ENCODE measurements at places on chromosomes 3 and 15.

GRCh38 chr15:39580117-39580484, 778 bp upstream of the THBS1 start:
- peak; percentile 58 for DNase-seq

DNA sequence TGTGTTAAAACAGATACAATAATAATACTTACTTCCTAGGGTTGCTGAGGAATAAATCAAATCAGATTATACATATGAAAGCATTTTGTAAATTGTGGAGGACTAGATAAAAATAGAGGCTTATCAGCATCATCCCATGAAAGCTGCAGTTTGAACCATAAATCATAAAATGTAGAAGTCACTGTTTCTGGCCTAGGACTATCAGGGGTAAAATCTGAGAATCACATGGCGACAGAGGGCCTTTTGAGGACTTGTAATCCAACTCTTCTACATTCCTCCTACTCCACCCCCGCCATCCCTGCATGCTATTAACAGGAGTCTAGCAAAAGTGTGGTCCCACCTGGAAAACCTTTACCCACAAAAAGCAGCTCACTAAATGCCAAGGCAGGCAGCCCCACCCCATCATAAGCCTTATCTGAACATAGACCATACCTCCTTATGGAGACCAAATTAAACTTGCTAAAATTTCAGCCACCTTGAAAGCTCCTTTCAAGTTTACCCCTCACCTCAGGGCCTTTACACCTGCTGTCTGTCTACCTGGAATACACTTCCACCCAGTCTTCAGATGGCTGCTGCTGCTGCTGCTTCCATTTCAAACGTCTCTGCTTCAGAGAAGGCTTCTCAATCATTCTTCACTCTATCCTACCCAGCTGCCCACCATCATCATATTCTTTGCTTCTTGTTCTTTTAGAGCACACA, 11.5 kb downstream of the MB21D2 start:
- DNase-seq: no peak

GRCh38 chr3:42680806-42681205, 4.5 kb upstream of the KLHL40 start:
- no peak for DNase-seq

DNA sequence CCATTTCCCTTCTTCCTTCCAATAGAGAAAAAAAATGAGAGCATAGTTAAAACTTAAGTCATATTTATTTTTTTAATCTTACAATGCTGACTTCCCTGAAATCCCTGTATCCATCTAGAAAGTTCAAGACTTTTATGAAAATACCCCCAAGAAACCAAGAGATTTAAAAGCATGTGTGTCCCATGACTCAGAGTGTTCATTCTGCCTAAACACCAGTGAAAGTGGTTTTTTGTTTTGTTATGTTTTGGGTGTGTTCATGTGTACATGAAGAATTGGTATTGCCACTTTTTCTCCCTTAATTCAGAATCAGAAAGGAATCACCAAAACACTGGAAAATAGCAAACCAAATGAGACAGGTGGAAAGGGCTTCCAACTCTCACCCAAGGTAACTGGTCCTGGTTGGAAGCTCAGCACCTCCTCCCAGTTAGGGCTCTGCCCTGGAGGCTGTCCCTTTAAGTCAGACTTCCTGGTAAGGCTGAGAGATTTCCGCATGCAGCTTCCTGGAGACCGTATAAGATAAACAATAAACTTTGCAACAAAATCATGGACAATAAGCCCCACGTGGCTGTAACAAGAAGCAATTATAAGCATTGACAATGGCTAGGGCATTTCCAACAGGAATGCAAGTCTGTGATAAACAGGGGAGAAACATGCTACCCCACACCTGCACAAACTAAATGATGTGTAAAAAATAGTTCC, 121.9 kb upstream of the ARHGEF3 start:
- DNase-seq: no peak

- DNase-seq: peak; percentile 25
Measured at GRCh38 chr3:54703923-54704322, 223.9 kb downstream of the LRTM1 start.

DNA sequence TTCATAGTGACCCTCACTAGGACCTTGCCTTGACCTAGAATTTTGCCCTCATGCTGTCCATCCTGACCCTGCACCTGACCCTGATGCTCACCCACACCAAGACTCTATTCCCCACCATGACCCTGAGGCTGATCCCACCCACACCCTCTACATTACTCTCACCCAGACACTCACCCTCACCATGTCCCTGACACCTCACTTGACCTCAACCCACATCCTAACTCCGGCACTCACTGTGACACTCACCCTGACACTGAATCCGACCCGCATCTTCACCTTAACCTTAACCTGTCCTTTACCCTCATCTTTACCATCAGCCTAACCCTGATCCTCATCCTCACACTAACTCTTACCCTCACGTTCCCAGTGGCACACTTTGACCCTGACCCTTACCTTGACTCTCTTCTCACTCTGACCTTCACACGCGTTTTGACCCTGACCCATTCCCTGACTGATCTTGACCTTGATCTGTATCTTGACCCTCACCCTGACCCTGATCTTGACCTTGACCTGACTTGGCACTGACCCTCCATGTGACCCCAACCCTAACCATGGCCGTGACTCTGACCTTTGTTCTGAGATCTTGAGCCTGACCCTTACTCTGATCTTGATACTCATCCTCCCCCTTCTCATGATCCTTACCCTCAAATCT, 22.2 kb upstream of the SLC25A26 start:
- DNase-seq: no peak

DNA sequence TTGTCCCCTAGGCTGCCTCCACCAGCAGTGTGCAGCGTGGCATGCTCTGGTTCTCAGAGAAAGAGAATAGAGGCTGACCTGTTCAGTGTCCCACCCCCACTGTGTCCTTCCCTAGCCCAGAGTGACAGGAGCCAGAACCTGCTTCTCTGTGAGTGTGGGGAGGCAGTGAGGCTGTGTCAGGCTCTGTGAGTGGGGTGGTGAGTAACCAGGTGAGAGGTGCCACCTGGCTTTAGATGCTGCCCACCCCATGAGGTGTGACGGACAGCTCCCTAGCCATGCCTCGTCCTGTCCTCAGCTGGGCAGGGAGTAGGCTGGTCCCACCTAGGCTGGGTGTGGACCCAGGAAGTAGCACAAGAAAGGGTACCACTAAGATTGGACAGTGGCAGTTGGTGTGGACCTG, 6.3 kb downstream of the TEX264 start:
- no peak for DNase-seq

GRCh38 chr3:139357899-139358298, 14.1 kb downstream of the MRPS22 start:
- DNase-seq: peak; percentile 22

GRCh38 chr3:170695486-170696064, 109.7 kb upstream of the SLC7A14 start:
- no peak for DNase-seq

GRCh38 chr3:186362988-186363387, 954 bp upstream of the DGKG start:
- DNase-seq: no peak

GRCh38 chr3:50630877-50631276, 13.9 kb downstream of the MAPKAPK3 start:
- DNase-seq: no peak

DNA sequence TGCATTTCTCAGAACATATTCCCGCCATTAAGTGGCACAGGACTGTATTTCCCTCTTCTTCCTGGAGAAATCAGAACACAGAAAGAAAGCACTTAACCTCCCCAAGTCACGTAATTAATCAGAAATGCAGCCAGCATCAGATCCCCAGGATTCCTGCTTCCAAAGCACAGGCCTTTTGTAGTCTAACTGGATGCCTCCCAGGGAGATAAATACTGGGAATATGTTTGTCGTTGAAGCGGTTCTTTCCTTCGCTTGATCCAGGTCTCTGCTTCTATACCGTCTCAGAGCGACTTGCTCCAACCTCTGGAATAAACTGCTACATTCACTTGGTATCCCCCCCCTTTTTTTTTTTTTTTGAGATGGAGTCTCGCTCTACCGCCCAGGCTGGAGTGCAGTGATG, 198.6 kb downstream of the KBTBD8 start:
- no peak for DNase-seq

DNA sequence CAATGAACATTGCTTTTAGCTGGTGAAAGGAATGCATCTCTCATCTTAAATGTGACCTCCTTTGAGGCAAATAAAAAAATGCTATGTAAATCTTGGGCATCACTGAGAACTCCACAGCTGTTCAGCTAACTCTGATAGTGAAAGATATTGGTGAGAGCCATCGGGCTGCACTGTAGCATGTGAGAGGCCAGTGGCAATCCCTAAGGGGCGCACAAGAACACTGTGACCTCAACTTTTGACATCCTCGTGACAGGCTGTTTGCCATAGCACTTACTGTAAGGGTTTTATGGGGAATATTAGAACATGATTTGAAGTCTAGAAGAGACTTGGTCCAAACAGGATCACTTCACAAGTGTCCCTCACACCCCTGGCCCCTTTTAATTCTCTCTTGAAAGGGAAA, 697.9 kb downstream of the MCTP2 start:
- DNase-seq: no peak

GRCh38 chr3:116029266-116029665, 406.0 kb downstream of the GAP43 start:
- no peak for DNase-seq

DNA sequence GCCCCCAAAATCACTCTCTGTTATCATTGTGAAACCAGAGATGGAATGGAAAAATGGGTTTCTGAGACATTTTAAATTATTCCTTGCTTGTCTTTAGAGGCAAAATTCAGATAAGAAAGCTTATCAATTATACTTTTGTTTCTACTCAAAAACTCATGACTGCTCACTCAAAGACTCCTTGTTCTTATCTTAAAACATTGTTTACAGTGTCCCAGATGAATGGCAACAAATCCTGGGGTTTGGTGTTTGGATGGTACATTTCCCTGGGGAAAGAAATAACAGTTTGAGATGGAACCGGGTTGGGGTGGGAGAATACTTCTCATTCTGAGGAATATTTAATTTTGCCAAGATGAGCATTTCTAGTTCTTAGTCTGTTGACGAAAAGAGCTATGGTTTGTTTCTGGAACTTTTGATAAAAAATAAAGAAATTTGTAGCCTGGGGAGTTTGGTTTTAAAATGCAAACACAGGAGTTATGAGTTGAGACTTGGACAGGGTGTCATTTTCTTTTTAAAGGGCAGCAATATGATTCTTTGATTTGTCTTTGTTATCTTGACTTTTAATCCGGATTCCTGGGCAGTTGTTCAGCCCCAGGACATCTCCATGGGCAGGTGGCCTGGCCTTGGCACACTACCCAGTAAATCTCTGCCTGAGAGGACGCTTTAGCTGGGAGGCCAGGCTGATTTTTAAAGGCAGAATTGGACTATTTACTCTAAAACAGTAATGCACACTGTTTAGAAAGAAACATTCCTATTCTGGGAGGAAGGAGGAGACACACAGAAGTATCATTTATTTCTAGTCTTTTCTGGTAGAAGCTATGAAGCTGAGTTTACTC, 32.4 kb downstream of the BTD start:
- DNase-seq: no peak

DNA sequence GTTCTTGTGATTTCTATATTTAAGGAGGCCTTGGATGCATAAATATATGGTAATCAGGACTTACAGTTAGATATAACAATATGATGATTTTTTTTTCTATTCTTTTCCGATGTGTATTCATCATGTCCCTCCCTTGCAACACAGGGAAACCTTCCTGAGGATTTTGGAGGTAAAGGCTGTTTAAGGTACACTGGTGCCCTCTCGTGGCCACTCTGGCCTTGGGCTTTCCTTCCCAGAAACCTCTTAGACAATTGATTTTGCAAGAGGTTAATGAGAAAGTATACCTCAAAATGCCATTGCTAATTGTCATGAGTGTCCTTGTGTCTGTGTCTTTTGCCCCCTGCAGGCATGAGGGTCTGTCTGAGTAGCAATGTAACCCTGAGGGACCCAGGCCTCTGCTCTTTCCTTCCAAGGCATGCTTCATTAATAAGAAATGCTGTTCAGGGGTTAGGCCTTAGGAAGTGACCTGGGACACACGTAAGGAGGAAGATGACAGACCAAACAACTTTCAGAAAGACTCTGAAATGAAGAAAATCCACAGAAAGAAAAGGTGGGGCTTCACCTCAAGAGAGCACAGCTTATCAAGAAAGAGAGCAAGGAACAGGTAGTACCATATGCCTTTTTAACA, 70.3 kb upstream of the PPP2R3A start:
- peak; percentile 73 for DNase-seq

DNA sequence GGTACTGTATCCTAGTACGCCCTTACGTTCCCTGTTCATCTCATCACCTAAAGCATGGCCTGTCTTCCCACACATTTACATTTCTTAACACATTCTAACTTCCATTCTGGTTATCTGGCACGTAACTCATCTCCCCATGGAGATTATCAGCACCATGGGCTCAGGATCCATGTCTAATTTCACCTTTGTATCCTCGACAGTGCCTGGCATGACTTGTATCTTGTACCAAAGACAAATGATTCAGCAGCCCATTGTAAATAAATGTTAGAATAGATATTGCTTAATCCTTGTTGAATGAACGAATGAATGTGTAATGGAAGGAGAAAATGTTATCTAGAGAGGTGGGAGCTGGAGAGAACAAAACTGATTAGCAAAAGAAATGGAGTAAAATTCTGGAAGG, 69.7 kb upstream of the TPM1 start:
- DNase-seq: no peak

GRCh38 chr3:123527046-123527445, 57.8 kb downstream of the HACD2 start:
- DNase-seq: no peak

- DNase-seq: no peak
Measured at GRCh38 chr3:170634663-170635384, 48.9 kb upstream of the SLC7A14 start.

DNA sequence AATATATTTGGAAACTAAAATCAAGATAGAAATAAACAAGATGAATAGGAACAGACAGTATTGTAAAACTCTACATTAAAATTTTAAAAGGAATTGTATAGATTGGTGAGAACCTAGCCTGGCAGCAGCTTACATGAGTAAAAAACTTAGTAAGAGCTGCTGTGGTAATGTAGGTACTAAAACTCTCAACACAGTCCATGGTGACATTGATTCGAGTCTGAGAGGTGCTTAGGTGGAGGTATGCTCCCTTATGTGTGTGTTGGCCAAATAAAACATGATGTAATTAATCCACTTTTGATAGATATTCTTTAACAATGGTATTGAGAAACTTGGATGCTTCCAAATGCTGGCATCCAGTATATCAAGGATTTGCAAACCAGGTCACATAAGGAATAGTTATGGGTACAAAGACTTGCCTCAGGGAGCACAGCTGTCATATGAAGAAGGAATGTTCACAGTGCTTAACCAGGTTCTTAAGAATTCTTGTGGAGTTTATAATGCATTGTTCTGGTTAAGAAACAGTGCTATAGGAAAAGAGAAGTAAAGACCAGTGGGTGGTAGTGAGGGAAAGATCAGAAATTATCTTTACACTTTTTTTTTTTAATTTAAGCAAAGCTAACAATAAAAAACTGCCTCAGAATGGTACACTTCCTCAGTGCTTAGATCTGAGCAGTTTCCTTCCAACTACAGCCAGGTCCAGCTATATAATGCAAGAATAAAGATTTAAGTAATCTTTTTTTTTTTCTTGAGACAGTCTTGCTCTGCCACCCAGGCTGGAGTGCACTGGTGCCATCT, 24.6 kb upstream of the IL20RB start:
- no peak for DNase-seq

GRCh38 chr3:147015334-147015733, 391.0 kb downstream of the ZIC4 start:
- DNase-seq: no peak

Data from putamen (tissue), 1 donor.